ENCODE measurements at places on chromosomes 11 and 22.

DNA sequence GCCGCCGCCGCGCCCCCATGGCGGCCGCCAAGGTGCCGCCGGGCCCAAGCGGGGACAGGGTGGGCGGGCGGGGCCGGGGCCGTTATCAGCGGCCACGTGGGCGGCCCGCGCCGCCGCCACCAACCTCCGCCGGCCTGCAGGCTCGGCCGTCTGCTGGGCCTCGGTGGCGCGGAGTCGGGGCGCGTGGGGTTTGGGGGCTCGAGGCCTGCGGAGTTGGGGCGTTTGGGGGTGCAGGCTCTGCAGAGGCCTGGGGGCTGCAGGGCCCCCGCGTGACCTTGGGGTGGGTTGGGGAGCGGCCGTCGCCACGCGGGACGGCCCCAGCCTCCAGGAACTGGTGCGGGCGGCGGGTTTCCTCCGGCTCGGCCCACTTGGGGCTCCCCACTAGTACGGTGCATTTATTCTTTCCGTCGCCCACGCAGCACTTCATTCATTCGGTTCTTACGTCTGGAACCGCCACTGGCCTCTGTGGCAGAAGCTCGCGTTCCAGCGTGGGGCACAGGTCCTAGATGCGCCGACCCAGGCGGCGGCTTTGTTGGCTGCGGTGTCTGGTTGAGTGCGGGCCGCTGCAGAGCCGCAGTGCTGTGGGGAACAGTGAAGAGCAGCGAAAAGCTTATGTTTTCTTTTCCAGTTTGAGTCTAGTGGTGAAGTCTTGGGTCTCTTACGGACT, 740 bp upstream of the TRMT2A start:
- DNase-seq = peak; percentile 81

GRCh38 chr11:1881442-1882264, 10.0 kb downstream of the PRR33 start:
- DNase-seq = no peak

- no peak for DNase-seq
Measured at GRCh38 chr11:92035488-92035887, 189.1 kb upstream of the FAT3 start.

DNA sequence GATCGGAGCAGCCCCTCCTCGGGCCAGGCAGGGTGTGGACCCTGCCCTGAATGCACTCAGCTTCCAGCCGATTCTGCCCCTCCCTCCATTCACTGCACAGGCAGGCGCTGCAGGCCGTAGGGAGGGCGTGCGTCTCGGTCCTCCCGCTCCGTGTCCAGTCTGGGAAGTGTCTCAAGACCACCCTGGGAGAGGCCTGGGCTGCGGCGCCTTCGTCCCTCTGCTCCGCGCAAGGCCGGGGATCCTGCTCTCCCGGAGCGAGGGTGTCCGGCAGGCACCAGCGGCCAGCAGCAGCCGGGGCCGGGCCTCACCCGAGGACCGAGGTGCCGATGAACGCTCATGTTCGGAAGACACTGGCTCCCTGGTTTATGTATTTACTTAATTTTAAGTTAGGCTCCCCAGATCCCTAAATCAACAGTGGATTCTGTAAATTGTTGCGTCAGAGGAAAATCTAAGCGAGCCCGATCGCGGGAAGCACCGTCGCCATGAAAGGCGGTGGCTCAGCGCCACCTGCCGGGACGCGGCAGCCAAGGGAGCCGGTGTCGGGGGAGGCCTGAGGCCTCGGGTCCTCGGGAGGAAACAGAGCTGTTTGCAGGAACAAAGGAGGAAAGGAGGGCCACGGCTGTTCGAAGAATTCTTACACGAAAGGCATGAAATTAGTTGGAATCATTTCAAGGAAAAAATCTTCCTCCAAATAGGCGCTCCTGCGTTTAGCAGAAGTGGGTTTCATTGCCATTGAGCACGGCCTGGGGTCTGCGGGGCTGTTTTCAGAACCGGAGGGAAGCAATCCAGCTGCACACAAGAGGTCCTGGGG, 195.3 kb downstream of the BRD1 start:
- DNase-seq = no peak

DNA sequence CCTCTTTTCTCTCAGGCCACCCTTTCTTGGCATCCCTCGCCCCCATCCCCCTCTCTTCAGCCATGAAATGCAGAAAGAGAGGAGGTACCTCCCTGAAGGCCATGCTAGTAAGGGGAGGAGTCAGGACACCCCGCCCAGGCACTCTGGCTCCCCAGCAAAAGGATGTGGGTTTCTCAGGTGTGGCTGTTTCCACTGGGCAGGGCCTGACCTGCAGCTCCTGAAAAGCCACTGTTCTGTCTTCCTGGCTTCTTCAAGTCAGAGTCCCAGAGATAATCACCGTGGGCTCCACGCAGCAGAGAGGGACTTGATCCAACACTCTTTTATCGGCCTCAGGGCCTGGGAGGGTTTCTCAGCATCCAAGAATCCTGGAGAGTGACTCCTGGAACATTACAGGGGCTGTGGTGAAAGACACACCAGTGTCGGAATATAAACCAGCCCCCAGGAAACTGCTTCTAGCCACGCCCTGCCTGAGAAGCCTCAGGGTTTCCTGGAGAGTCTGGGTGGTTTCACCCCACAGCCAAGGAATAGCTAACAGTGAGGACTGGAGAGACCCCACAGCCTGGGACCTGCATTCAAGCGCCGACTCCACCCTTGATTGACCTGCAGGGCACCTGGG, 45.7 kb upstream of the TSPAN18 start:
- DNase-seq = peak; percentile 47

- no peak for DNase-seq
Measured at GRCh38 chr11:117595440-117595839, 201.6 kb downstream of the DSCAML1 start.

DNA sequence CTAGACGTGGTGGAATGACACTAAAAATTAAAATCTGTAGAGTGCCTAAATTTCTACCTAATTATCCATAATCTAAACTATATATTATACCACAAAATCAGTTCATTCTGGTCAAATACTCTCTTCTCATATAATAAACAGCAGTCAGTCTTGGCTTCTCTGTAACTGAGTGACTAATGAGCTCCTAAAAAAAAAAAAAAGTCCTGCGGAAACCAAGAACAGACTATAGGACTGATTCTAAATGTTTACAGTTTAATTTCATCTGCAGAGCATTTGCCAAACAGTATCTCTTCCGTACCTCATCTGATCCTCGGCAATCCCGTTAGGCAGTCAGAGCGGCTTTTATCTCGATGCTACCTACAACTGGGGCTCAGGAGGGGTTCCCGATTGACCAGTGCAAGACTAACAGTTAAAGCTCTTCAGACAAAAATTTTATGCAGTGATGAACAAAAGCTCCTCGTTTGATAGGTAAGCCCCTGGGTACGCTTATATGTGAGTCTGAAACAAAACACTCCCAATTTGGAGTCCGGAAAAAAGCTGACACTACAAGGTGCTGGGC, 686 bp downstream of the KIF18A start:
- DNase-seq = no peak

- no peak for DNase-seq
Measured at GRCh38 chr11:109884501-109884900, 208.7 kb upstream of the ZC3H12C start.

DNA sequence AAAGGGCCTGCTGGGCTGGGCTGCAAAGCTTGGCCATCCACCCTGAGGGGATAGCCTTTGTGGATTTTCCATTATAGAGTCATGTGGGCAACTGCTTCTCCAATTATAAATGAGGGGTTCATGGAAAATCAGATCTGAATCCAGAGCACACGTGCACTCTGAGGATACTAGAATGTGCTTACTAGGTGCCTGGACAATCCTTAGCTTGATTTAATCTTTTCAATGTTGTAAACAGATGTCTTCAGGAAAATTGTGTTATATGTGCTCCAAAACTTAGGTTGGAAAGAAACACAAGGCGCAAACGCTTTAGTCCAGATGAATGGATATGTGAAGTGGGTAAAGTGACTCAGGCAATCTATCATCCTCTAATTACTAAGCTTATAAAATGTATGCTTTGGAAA, 92.0 kb downstream of the SLC17A6 start:
- no peak for DNase-seq

DNA sequence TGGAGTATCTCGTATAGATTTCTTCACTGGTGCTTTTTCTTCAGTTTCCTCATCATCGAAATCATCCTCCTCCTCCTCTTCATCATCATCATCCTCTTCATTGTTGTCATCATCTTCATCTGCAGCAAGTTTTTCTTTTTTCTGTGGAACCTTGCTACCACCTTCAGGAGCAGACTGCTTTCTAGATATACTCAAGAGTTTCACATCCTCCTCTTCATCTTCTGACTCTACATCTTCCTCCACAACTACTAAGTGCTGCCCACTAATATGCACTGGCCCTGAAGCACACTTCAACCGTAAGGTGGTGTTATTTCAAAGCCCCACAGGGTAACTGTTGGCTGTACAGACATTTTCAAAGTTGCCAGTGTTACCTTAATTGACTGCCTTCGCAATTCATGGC, 17.1 kb downstream of the OR2AT4 start:
- no peak for DNase-seq

GRCh38 chr11:107430525-107430924, 27.1 kb downstream of the CWF19L2 start:
- DNase-seq = no peak

DNA sequence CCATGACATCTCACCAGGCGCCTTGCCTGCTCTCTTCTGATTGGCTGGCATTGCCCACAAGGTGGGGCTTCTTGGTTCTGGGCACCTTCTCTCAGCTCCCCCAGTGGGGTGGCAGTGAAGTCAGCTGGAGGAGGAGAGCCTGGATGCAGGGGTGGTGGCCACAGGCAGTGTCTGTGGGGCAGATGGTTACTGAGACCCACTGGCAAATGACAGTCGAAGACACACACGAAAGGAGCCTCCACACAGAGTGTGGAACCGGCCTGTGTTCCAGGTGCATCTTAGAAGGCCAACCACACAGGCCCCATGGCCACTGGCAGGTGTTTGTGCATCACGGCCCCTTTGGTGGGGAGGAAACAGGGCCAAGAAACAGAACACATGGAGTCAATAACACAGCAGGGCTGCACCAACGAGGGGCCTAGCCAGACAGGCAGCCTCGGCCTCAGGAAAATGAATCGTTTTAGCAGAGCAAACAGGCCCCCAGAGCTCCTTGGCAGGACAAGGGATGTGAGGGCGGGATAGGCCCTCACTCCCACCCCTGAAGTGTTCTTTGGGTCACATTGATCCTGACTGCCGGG, 683.4 kb downstream of the TBC1D22A start:
- DNase-seq = no peak

DNA sequence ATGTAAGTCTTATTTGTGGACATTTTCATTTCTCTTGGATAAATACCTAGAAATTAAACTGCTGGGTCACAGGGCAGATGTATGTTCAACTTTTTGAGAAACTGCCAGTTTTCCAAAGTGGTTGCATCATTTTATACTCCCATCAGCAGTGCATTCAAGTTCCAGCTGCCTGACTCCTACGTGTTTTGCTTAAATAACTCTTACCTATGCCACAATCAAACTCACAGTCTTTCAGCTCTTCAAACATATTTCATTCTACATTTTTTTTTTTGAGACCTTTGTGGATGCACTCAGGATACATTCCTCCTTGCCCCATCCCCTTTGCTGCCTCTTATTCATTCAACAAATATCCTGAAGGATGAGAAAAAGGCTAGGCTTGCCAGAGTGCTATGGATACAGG, 9.2 kb downstream of the TCF20 start:
- no peak for DNase-seq

GRCh38 chr11:128424851-128425285, 162.5 kb downstream of the ETS1 start:
- DNase-seq = no peak

GRCh38 chr22:37273846-37274225, 8.5 kb upstream of the CYTH4 start:
- no peak for DNase-seq

DNA sequence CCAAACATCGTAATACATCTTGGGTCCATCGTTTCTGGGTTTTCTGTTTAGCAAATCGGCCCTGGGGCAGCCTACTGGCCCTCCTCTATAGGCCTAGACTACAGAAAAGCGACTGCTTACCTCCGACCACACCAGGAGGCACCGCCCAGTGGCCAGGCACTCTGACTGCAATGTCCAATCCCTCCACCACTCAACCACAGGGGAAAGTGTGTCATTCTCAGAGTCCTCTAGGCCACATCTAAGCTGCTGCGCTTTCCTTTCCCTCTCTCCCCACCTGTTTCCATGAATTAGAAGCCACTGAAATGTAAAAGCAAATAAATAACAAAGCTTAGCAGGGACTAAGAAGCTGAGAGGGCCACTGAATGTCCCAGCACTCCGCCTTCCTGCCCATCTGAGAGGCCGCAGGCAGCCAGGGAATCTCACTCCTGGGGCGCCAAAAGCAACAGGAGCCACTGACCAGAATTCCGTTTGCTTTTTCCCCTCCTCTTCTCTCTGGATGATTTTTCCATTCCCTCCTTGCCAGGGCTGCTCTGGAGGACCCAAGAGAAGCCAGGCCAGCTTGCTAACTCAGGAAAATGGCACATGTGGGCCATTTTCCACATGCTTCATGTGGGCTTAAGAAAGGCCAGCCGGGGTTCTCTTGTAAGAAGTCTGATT, 50.1 kb upstream of the FLI1 start:
- DNase-seq = no peak

GRCh38 chr11:113248702-113249490, 65.5 kb upstream of the TTC12 start:
- no peak for DNase-seq

- DNase-seq = no peak
Measured at GRCh38 chr11:9092853-9093778, 1.7 kb upstream of the SCUBE2 start.

DNA sequence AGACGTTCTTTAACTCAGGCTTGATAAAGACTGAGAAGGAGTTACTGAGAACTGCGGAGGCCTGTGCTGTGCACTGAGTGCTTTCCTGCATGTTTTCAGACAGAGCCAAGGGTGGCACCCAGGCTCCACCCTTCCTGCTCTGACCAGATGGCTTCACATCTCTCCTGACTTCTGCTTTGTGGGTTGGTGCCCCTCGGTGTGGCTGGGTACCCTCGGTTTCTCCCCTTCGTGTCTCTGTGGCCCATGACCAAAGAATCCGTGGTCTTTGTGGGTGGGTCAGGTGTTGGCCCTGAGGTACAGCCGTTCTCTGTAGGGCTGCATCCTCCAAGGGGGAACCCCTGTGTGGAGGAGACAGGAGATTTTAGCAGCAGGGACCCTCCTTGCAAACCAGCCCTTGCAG, 34.3 kb downstream of the GRIK4 start:
- DNase-seq = no peak

- no peak for DNase-seq
Measured at GRCh38 chr11:122085712-122086111, 30.3 kb downstream of the BLID start.

DNA sequence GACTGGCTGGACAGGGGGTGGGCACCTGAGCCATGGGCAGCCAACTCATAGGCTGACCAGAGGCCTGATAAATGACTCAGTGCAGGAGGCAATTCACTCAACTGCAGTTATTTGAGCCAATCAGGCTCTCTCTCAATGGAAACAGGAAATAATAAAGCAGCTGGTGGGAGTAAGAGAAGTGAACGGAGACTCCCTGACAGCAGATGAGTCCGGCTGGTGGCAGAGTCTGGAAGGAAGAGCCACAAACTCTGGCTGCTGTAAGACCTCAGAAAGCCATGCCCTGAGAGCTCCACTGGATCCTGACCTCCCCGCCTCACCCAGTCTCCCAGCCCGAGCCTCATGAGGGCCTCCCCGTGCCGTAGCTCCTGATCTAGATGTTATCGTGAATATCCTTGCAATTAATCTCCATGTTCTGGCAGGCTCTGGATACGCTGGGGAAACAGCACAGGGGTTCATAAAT, 69.8 kb downstream of the TRIM29 start:
- DNase-seq = no peak

GRCh38 chr11:7381937-7382336, 103.4 kb upstream of the OLFML1 start:
- no peak for DNase-seq

Measured in activated naive CD4-positive, alpha-beta T cell treated with Interleukin-2 at 50 U/mL for 16 hours (primary cell).